CD4-positive, alpha-beta T cell (primary cell): ENCODE measurements at places on chromosomes 2 and 18. TPM values are rescaled to one million over a fixed set of nuclear protein-coding genes. Genes with fewer than 3 reads are reported as not detected.

GRCh38 chr18:63586431-63586830 is 712 bp upstream of the SERPINB13 start:
- H3K4me3 ChIP-seq = no peak overlapping the region
- no peaks in the 10 kb centered on the region for H3K4me1 ChIP-seq
- no peaks in the 10 kb centered on the region for H3K36me3 ChIP-seq
- DNase-seq = no peak

DNA sequence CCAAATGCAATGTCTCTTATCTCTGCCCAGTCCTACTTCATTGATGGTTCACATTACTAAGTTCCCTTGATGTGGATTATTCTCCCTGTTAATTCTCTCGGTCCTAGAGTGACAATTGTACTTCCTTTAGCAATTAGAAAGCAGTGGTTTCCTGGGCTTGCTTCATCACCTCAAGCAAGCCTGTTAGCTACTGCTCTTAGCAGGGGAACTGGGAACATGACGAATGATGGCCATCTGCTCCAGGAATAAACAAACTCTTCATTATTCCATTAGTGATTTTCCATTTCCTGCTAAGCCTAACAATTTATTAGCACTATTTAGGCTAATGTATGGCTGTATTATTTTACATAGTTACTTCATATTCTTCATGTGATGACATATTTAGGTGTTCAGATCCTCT is 331.8 kb downstream of the MTX2 start:
- H3K27me3 ChIP-seq = peaks cover 34% of the 10 kb centered on the region
- H3K36me3 ChIP-seq = no peaks in the 10 kb centered on the region
- no peak overlapping the region for H3K4me3 ChIP-seq

DNA sequence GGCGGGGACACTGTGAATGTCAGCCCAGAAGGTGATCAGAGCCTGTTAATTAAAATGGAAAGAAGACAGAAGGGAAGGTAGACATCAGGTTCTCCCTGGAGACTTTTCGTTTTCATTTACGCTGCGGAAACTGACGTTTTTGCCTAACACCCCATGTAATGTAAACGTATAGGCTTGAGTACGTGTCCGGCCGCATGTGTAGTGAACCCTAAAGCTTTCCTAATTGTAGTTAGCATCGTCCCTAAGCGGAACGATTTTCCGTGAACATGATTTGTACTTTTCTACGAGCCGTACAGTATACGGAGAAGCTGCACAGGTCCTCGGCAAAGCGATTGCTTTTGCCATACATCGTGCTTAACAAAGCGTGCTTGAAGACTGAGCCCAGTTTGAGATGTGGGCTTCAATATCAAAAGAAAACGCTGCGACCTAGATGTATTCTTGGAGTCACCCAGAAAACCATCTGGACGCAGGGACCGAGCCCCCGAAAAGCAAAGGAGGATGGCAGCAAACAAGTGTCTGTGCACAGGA is 284 bp downstream of the TIMM21 start:
- peaks cover 25% of the 10 kb centered on the region for H3K4me1 ChIP-seq
- no peak for DNase-seq
- no peaks in the 10 kb centered on the region for H3K27me3 ChIP-seq
- H3K36me3 ChIP-seq = peaks cover 10% of the 10 kb centered on the region
- H3K4me3 ChIP-seq = peak overlapping the region; percentile 83

DNA sequence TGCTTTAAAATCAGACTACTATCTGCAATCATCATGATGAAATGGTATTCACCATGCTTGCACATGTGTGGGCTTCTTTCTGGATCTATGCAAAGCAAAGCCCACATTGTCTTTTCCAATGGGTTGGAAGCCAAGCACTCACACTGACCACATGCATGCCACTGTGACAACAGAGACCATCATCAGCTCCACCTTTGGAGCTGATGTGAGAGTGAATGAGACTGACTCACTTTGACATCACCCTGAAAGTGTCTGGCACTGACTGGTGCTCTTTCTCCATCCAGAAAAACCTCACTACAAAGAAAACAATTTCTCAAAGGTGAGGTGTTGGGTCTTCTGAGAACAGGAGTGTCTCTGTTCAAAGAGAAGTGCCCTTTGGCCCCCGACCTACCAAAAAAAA is 4.7 kb downstream of the MYO5B start:
- H3K36me3 ChIP-seq = no peaks in the 10 kb centered on the region
- H3K27me3 ChIP-seq = peaks cover 17% of the 10 kb centered on the region
- no peak overlapping the region for H3K4me3 ChIP-seq
- H3K4me1 ChIP-seq = peaks cover 16% of the 10 kb centered on the region

NGEF gene
- not detected for total RNA-seq

ANKRD62 gene
- total RNA-seq = not detected

- H3K4me1 ChIP-seq = peaks cover 6% of the 10 kb centered on the region
- H3K27ac ChIP-seq = no peak overlapping the region
- no peak for DNase-seq
- no peak overlapping the region for H3K4me3 ChIP-seq
These were observed 18.0 kb upstream of the AP1S3 start for GRCh38 chr2:223855426-223855825.

GRCh38 chr18:45660746-45661145 is 45.5 kb downstream of the SLC14A2 start:
- H3K27ac ChIP-seq = no peak overlapping the region
- H3K4me3 ChIP-seq = no peak overlapping the region
- H3K4me1 ChIP-seq = peaks cover 35% of the 10 kb centered on the region

GRCh38 chr18:62571037-62571436 is 48.2 kb downstream of the ZCCHC2 start:
- peaks cover 72% of the 10 kb centered on the region for H3K36me3 ChIP-seq
- DNase-seq = no peak
- no peak overlapping the region for H3K27ac ChIP-seq
- no peaks in the 10 kb centered on the region for H3K4me1 ChIP-seq
- H3K4me3 ChIP-seq = no peak overlapping the region

- DNase-seq = no peak
- no peaks in the 10 kb centered on the region for H3K4me1 ChIP-seq
- no peaks in the 10 kb centered on the region for H3K27me3 ChIP-seq
These were observed 238.9 kb downstream of the XIRP2 start for GRCh38 chr2:167127135-167127534.

DNA sequence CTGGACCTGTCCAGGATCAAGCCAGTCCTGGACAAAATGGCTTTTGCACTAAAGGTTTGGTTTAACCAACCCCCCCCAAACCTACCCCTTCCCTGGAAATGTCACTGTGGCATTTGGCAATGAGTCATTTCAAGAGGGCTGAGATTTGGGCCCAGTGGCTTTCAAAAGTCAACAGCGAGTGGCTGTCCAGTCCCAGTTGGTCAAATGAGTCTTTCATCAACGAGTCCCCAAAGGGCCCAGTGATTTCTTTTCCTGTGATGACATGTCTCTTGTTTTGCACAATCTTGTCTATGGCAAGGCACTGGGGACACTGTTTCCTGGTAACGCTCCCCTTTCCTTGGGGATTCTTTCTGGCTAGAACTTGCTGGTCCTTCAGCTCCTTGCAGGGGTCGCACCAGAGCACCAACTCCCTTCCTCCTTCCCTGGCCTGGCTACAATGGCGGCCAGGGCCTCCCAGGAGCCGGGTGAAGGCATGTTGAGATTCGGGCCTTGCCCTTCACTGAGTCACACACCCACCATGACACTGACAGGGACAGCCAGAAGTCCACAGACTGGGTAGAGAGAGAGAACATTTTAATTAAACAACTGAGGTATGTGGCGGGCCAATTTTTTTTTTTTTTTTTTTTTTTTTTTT is 87.2 kb downstream of the SMAD7 start:
- H3K27ac ChIP-seq = no peak overlapping the region
- no peak for DNase-seq
- no peak overlapping the region for H3K4me3 ChIP-seq
- H3K4me1 ChIP-seq = peaks cover 16% of the 10 kb centered on the region
- H3K36me3 ChIP-seq = no peaks in the 10 kb centered on the region

- H3K4me3 ChIP-seq = no peak overlapping the region
- no peak overlapping the region for H3K27ac ChIP-seq
- no peak for DNase-seq
- H3K36me3 ChIP-seq = no peaks in the 10 kb centered on the region
- H3K27me3 ChIP-seq = no peaks in the 10 kb centered on the region
These were observed 456.6 kb upstream of the ID2 start for GRCh38 chr2:8225266-8225665.

DNA sequence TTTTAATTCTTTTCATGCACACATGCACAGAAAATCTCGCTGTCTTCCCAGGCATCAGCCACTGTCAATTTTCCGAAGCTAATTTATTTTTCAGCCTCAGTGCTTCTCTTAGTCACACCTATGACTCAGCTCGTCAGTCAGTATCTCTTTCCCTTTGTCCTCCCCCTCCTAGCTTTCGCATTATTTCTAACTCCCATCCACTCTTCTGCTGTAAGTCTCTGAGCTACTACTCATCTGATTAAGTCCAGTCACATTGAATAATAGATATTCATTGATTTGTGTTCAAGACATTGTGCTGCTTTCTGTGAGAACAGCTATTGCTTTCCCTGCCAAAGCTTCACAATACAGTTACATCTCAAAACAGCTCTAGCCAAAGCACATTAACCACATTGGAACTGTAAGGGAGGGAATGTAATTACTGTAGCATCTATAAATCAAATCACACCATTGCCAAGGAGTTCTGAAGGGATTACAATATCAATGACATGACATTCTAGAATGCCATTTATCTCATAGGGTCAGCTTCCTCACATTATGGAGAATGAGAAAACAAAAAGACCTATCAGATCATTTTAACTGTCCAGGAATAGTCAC is 89.4 kb downstream of the SCN3A start:
- no peak overlapping the region for H3K4me3 ChIP-seq
- H3K27me3 ChIP-seq = no peaks in the 10 kb centered on the region
- H3K36me3 ChIP-seq = no peaks in the 10 kb centered on the region
- DNase-seq = no peak
- H3K4me1 ChIP-seq = no peaks in the 10 kb centered on the region
- H3K27ac ChIP-seq = no peak overlapping the region

- H3K4me3 ChIP-seq = no peak overlapping the region
- no peak overlapping the region for H3K27ac ChIP-seq
- H3K4me1 ChIP-seq = no peaks in the 10 kb centered on the region
- no peak for DNase-seq
- no peaks in the 10 kb centered on the region for H3K36me3 ChIP-seq
These were observed 85.1 kb downstream of the CABLES1 start for GRCh38 chr18:23220355-23220754.

- no peak overlapping the region for H3K27ac ChIP-seq
- no peaks in the 10 kb centered on the region for H3K27me3 ChIP-seq
- peaks cover 36% of the 10 kb centered on the region for H3K4me1 ChIP-seq
- H3K4me3 ChIP-seq = no peak overlapping the region
- DNase-seq = no peak
- H3K36me3 ChIP-seq = no peaks in the 10 kb centered on the region
These were observed 145.7 kb downstream of the SMAD7 start for GRCh38 chr18:48804856-48805610.

GRCh38 chr2:170161516-170162270 is 16.3 kb upstream of the MYO3B start:
- DNase-seq = no peak
- no peak overlapping the region for H3K27ac ChIP-seq

CSRNP3 gene
- total RNA-seq = not detected

- peaks cover 12% of the 10 kb centered on the region for H3K36me3 ChIP-seq
- peaks cover 27% of the 10 kb centered on the region for H3K4me1 ChIP-seq
- peak overlapping the region; percentile 83 for H3K4me3 ChIP-seq
- H3K27ac ChIP-seq = no peak overlapping the region
These were observed 854 bp downstream of the GPR155 start for GRCh38 chr2:174485788-174486562.

DNA sequence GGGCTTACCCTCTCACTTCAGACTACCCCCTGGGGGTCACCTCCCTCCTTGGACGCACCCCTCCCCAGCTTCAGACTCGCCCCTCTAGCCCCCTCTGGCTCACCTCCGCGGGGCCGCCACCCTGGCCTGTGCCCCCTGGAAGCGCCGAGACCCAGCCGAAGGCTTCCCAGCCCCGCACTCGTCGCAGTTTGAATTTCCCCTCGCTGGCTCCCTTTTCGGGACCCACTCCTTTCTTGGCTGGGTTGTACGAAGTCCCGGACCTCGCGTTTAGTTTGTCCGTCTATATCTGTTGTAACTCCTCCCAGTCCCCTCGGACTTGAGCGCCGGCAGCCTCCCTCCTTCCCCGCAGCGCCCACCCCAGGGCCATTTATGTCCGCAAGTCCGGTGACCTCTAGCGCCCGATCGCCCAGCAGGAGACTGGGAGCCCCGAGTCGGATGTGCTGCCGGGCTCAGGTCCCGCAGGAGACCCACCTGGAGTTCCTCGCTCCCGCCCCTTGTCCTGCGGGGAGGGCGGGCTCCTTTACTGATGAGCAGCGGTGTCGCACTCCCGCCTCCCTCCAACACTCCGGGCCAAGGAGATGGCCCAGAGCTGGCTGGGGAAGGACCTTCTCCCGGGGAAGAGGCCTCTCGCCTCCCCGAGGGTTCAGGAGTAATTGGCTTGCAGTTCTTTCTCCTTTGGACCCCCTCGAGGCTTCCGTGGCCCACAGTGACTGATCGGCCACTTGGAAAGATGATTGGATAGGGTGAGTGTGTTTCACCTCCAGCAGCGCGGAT is 692 bp upstream of the RAX start:
- DNase-seq = no peak
- H3K36me3 ChIP-seq = no peaks in the 10 kb centered on the region
- H3K4me3 ChIP-seq = no peak overlapping the region

DNA sequence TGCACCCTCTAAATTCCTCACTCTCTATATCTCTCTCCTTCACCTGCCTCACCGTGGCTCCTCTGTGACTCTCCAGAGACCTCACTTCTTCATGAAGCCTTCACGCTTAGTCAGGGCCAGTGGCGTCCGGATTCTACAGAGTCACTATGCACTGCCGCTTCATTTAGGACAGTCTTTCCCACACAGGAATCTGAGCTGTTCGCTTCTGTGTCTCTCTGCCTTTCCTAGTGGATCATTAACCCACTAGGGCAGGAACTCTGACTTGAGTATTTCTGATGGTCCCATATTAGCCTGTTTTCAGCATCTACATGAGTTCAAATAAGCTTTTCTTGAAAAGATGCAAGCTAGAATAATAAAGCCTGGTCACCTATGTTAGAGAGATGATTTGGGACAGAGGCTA is 180.2 kb upstream of the DOK6 start:
- no peaks in the 10 kb centered on the region for H3K4me1 ChIP-seq
- H3K36me3 ChIP-seq = no peaks in the 10 kb centered on the region
- no peak overlapping the region for H3K27ac ChIP-seq
- no peak for DNase-seq
- no peak overlapping the region for H3K4me3 ChIP-seq
- no peaks in the 10 kb centered on the region for H3K27me3 ChIP-seq

SLC5A7 gene
- not detected for total RNA-seq

UGT1A5 gene
- not detected for total RNA-seq

DNA sequence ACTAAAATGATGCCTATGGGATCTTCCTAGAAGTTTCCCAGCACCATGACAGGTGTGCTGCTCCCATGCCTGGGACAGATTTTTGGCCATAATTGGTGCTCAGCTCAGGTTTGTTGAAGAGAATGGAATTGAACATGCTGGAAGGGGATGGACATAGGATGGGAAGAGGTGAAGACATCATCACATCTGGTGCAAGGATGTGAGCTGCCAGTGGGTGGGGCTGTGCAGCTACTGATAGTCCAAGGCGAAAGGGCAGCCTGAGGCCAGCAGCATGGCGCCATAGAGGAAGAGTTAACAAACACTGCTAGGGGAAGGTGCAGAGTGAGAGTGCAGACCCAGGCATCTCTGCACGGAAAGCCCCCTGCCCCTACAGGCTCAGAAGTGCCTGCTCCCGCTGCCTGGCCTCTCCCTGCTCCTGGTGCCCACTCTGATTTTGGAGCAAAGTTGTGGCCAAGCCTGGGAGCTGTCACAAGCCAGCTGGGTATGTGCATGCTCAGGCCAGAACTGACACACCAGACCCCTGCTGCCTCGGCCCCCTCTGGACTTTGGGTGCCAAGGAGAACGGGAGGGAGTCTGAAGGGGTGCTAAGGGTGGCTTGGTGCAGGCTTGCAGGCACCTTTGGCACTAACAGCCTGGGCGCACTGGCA is 178.6 kb downstream of the ZBTB7C start:
- no peak overlapping the region for H3K4me3 ChIP-seq
- no peak overlapping the region for H3K27ac ChIP-seq
- H3K27me3 ChIP-seq = no peaks in the 10 kb centered on the region
- no peak for DNase-seq
- peaks cover 26% of the 10 kb centered on the region for H3K4me1 ChIP-seq
